ENCODE measurements at places on chromosomes 12 and 14.

GRCh38 chr14:73234586-73235394, 2.5 kb upstream of the PAPLN start:
- no peak for DNase-seq

DNA sequence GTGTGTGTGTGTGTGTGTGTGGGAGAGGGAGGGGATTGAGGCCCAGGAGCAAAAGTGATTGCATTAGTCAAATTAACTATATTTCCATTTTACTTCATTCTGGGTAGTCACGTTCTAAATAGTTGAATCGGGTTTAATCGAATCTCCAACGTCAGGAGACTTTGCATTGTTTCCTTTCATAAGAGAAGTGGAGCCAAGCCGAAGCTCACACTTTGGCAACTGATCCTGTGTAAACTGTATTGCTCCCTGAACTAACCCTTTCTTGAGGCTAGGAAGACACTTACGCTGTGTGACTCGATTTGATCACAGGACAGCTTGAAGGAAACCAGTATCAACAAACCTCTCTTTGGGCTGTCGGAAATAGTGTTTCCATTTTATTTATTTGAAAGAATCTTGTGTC, 363.4 kb upstream of the ATP2B1 start:
- no peak for DNase-seq

- DNase-seq, result no peak
Observed at GRCh38 chr12:24360907-24361306, 411.4 kb upstream of the SOX5 start.

- no peak for DNase-seq
Observed at GRCh38 chr14:67622675-67623074, 3.0 kb downstream of the ARG2 start.

GRCh38 chr12:68482014-68482413, 128.7 kb upstream of the RAP1B start:
- DNase-seq, result no peak

GRCh38 chr12:13099066-13099843, 4.2 kb downstream of the GSG1 start:
- DNase-seq, result no peak

GRCh38 chr12:63899396-63899795, 54.9 kb downstream of the SRGAP1 start:
- no peak for DNase-seq

DNA sequence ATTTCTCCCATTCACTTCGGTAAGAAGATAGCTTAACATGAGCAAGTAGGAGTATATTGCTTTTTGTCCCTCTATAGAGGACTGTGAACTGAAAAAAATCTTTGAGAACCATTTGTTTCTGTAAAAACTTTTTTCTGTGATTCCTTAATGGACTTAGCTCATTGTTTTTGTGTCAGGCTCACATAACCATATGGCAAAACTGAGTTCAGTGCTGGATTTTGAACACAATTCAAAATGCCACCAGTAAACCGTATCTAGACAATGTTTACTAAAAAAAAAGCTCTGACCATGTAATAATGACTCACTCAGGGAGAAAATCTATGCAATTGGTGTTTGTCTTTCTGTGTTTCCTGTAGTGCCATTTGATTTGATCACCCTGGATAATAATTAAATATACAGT, 5.2 kb downstream of the TRHDE start:
- no peak for DNase-seq

DNA sequence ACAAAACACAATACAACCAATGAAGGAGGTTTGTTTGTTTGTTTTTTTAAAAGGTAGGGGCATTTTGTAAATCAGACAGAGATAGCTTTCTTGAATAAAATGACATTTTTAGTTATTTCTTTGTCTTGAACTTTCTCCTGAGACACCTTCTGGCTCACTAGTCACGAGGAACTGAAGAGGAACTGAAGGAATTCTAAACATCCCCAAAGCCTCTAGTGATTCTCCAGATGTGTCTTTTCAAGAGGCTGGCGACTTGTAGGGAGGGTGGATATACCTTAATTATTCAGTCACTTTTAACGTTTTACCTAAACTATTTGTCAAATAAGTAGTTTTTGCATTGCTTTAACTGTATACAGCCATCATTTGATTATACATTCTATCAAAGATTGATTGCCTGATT, 211.2 kb upstream of the LRIG3 start:
- no peak for DNase-seq

GRCh38 chr12:41213107-41213506, 25.0 kb downstream of the PDZRN4 start:
- DNase-seq, result no peak
